ENCODE measurements at places on chromosomes 4 and X.

- no peak for DNase-seq
Observed at GRCh38 chrX:19272452-19272851, 71.3 kb upstream of the PDHA1 start.

GRCh38 chr4:102713096-102713495 lies 47.7 kb downstream of the MANBA start:
- no peak for DNase-seq

DNA sequence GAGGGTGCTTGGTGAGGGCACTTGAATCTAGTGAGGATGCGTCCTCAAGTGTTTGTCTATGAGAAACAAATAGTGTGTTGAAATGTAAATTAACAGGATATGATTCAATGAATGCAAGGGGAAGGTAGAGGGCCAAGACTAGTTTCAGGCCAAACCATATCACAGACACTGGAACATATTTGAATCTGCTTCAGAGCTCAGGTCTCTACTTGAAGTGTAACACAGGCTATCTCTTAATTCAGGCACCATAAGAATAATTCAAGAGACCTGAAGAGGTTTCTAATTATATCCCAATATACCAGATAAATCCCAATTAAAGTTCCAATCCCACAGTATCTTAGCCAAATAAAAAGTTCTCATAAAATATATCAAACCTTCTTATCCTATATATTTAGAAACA lies 146.5 kb upstream of the INTU start:
- no peak for DNase-seq

DNA sequence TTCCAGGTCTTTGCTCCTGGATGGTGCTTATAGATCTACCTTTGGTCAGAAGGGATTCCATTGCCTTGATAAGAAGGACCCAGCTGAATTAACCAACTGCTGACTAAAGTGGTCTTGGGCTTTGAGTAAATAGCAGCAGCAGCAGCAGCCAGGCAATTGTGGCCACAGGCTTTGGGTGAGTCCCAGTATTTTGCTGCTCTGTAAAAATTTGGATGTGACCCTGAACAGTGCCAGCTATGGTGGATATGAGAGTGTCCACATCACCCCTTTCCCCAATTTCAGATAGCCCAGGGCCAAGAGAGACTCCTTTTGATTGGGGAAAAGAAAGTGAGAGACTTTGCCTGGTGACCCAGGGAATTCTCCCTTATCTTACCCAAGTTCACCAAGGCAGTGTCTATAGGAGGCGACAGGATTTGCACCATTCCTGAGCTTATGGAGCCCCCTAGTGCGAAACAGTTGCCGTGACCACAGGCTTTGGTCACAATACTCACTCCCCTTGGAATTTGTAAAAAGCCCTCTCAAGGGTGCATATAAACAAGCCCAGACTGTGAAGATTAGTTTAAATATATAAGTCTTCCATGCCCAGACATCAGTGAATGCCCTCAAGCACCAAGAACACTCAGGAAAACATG lies 518.0 kb downstream of the TMA16 start:
- DNase-seq = no peak

GRCh38 chr4:51859476-51860031 lies 16.6 kb downstream of the DCUN1D4 start:
- no peak for DNase-seq

- no peak for DNase-seq
Observed at GRCh38 chr4:53355930-53356521, 9.8 kb downstream of the SCFD2 start.

All from right atrium auricular region (tissue), 2 donors.